ENCODE measurements at places on chromosomes 1 and 21.

- DNase-seq = peak; percentile 3
Observed at GRCh38 chr1:199545780-199546179, 481.7 kb upstream of the NR5A2 start.

DNA sequence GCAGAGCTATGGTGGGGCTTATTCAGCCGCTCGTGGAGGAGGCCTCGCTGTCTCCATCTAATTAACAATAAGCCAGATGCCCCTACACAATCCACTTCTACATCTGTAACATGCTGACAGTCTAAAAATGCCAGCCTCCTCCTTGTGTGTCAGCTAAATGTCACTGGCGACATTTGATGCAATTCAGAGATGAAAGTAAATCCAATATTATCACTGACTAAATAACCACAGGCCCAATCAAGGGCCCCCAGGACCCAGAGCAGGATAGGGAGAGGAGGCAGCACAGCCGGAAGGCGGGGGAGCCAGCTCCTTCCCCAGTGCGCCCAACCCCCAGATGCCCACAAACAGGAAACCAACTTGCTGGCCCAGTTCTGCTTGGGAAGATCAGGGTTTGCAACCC, 76.6 kb downstream of the DMRTA2 start:
- no peak for DNase-seq

GRCh38 chr1:43421976-43422750, 31.6 kb downstream of the HYI start:
- DNase-seq = no peak

DNA sequence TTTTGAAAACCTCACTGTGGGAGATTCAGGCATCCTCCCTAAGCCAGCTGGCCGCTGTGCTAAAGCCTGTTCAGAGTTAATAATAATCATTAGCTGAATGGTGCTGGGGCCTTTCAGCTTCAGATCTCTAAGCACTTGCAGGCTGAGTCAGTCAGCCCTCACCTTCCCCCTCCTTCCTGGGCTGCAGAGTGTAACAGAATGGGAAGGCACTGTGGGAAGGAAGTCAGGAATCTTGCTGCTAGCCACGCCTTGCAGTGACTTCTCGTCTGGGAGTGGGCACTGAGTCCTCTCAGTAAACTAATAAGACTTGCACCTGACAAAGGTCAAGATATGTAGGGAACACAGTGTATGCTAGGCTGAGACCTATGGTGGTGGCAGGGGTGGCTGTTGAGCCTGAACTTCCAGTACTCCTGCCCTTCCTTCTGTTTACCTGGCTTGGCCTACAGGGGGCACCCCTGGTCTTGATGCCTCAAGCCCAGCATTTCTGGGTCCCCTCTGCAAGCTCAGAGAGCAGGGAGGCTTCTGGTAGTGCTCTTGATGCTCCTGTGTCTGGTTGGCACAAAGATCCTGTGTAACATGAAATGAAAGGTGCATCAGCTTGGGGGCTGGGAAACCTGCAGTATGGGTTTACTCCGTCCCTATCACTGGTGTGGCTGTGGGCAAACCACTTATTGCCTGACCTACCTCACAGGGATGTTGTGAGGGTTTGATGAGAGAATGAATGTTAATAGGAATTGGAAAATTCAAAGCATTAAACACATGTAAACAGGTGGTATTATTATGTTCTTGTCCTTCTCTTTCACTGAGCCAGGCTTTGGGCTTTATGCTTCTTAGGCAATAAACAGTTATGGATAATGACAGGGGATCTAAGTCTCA, 6.0 kb downstream of the CYB561D1 start:
- peak; percentile 46 for DNase-seq

- no peak for DNase-seq
Observed at GRCh38 chr1:89734442-89734841, 86.4 kb upstream of the LRRC8D start.

DNA sequence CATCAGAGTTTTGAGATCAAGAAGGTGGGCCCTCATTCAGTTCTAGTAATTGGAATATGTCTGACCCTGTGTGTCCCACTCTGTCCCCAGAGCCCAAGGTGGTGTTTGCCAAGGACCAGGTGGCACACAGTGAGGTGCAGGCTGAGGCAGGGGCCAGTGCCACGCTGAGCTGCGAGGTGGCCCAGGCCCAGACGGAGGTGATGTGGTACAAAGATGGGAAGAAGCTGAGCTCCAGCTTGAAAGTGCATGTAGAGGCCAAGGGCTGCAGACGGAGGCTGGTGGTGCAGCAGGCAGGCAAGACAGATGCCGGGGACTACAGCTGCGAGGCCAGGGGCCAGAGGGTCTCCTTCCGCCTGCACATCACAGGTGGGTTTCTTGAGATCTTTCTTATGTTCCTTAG, 35.2 kb downstream of the OBSCN start:
- no peak for DNase-seq

DNA sequence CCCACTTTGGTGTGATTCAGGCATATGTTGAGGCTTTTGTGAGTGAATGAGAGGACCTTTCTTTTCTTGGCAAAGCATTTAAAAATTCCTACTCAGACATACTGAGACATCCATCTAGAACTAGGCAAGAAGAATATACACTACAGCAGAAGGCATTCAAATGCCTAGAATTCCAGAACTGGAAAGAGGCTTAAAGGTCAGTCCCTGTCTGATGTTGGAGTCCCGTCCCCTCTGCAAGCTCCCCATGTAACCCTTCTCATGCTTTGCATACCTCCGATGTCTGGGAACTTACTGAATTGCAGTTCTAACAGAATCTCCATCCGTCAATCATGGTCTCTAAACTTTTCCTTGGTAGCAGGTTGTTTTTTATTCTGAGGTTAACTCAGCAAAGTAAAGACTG, 152.9 kb downstream of the ATP6V1G3 start:
- peak; percentile 29 for DNase-seq

DNA sequence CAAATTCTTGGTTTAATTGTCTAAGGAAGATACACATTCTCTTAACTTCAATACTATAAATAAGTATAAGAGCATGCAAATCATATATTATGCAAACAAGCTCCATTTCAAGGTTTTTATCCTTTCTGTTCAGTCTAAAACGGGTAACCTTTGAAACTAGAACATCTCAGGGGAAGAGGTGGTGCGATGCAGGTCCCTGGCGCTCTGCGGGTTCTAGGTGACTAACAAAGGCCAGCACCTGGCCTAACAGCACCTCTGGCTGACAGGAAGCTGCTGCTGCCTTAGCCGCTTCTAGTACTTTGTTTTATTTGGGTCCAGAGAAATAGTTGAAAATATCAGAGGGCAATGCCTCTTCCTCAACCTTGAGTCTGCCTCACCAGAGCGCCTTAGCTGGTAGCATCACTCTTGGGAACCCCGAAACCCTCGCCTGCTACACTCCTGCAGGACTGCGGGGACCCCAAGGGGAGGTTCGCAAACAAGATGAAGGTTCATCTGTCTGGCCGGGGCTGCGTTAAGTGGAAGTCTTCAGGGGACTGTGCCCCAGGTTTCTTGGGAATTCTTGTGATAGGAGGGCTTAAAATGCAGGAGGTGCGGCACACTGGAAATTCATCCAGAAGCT, 45.5 kb downstream of the PRDM15 start:
- DNase-seq = no peak

- DNase-seq = no peak
Observed at GRCh38 chr21:33259428-33259827, 6.7 kb upstream of the IL10RB start.

DNA sequence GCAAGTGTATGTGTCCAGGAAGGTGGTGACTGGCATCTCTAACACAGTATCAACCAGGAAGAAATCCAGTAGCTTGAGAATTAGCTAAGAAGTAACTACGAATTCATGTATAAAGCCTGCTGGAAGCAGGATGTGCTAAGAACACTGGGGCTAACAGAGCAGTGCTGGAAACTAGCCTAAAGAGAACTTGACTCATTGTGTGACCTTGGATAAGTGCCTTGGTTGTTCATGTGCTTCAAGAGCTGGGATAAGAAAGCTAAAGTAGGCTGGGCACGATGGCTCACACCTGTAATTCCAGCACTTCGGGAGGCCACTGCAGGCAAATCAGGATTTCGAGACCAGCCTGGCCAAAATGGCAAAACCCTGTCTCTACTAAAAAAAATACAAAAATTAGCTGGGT, 186.9 kb downstream of the RRAGC start:
- no peak for DNase-seq

DNA sequence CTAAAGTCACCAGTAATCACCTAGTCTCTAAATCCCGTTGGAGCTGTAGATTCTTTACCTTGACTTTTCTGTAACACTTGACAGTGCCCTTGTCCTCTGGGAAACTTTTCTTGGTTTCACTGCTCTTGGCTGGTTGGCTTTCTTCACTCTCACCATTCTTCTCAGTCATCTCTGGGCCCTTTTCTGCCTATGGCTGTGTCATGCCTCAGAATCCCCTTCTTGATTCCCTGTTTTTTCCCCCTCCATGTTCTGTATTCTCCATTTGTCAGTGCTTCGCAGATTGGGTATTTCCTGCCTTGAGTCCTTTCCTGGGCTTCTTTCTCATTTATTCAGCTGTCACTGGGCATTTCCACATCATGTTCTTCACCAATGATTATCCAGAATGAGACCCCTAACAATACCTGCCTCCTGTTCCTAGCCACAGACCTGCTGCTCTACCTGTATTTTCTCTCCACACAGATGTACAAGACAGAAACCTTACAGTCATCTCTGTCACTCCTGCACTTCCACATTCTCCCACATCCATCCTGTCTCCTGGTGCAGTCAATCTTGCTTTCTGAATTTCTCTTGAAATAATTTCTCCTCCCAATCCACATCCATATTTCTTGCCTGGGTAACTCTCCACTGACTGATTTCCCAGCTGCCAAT, 14.7 kb downstream of the UCK2 start:
- no peak for DNase-seq

DNA sequence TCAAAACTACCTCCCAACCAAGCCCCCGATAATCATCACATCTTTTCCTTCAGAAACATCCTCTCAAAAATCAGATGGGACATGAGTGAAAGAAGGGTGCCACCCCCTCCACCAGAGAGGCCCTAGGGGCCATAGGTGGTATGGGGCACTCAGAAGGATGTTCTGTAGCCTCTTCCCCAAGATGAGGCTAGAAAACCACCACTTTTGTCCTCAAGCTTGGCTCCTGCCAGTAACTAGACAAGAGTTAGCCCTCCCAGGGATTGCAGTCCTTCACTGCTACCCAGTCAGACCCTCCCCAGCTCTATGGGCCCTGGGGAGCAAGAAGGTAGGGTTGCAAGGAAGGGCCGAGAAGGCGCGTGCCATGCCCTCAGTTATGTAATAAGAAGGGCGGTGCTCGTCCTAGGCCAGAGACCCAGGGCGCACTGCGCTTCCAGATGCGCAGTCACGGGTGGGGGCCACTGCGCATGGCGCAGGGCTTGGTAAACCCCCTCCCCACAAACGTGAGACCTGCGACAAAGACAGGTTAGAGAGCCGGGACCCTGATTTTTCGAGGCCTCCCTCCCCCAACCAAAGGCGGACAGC, 69.7 kb downstream of the CD46 start:
- no peak for DNase-seq

Data from cardiac fibroblast (primary cell).